ENCODE measurements at places on chromosomes 12 and 14. TPM values are rescaled to one million over a fixed set of nuclear protein-coding genes. Genes with fewer than 3 reads are reported as not detected.

The GNB3 gene
- 5.9 TPM for polyA plus RNA-seq

The ADGRD1 gene
- polyA plus RNA-seq, result 84.8 TPM

The CLMN gene
- polyA plus RNA-seq, result 18.7 TPM

DNA sequence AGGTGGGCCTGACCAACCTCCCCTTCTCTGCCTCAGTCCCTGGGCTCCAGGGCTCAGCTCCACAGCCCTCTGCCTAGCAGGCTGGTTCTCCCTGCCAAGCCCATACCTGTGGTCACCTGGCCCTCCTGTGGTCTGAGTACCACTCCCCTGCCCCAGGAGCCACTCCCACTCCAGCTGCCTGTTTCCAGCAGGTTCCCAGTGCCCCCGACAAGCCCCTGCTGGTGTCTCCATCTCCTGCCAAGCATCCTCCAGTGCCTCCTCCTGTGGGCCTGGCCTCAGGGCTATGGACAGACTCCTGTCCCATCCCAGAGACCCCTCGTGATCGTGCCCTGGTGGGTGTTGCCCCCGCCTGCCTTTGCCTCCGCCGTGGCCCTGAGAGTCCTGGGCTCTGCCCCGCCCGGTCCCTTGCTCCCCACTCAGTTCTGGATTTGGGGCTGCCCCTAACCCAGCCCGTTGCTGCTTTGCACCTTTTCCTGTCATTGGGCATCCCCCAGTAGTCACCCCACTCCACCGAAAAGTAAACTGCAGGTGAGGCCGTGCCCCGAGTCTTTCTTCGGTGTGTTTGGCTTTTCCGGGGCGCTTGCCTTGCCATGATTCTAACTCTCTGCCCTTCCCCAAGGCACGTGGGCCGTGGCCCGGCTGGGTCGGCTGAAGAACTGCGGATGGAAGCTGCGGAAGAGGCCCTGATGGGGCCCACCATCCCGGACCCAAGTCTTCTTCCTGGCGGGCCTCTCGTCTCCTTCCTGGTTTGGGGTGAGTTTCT lies 9.8 kb downstream of the MEG3 start:
- H3K27me3 ChIP-seq, result peaks cover 13% of the 10 kb centered on the region
- H3K36me3 ChIP-seq, result peaks cover 8% of the 10 kb centered on the region
- no peak overlapping the region for H3K4me3 ChIP-seq
- no peak overlapping the region for H3K27ac ChIP-seq

DNA sequence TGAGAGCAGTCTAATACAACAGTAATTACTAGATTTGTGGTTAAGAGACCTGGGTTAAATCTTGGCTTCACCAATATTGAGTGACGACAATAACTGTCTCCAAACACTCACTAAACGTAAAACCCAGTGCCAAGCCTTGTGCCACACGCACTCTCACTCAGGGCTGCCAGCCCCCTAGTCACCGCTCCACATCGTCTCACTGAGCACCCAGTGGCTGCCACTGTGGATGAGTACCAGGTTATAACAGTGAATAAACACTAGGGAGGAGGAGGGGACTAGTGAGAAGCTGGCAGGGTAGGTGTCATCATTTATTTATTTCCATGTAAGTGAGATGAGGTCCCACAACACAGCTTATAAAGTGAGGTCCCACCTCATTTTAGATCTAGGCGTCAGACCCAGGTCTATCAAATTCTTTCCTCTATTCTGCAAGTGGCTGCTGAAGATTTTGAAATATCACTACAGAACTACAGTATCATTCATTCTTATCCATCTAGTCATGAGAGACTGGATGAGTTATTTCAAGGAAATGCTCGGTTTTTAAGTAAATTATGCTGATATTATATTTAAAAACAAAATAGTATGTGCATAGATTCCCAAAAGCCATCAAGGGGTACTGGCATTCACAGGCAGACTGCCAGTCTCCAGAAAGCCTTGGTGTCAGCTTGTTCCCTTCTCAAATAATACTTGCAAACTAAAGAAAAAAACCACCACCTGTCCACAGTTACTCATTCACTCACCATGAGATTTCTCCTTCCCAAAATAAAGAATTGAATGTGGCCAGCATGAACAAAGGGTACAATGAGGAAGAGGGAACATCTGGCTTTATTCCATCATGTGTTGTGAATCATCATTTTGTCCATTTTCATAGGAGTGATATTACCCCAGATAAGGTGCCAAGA lies 84.0 kb downstream of the PTPN21 start:
- peaks cover 25% of the 10 kb centered on the region for H3K36me3 ChIP-seq
- no peaks in the 10 kb centered on the region for H3K27me3 ChIP-seq
- H3K4me1 ChIP-seq, result peaks cover 6% of the 10 kb centered on the region
- no peak overlapping the region for H3K4me3 ChIP-seq
- no peak for DNase-seq

GRCh38 chr14:70358631-70359030 lies 852 bp downstream of the COX16 start:
- H3K36me3 ChIP-seq, result no peaks in the 10 kb centered on the region
- peak overlapping the region; percentile 91 for H3K27ac ChIP-seq
- H3K27me3 ChIP-seq, result no peaks in the 10 kb centered on the region
- H3K4me1 ChIP-seq, result no peaks in the 10 kb centered on the region

GRCh38 chr12:103960616-103961227 lies 5.0 kb upstream of the TDG start:
- H3K36me3 ChIP-seq, result no peaks in the 10 kb centered on the region
- H3K4me3 ChIP-seq, result no peak overlapping the region
- no peak overlapping the region for H3K27ac ChIP-seq

The SDSL gene
- polyA plus RNA-seq, result 17.4 TPM

The CD163L1 gene
- 18.2 TPM for polyA plus RNA-seq

DNA sequence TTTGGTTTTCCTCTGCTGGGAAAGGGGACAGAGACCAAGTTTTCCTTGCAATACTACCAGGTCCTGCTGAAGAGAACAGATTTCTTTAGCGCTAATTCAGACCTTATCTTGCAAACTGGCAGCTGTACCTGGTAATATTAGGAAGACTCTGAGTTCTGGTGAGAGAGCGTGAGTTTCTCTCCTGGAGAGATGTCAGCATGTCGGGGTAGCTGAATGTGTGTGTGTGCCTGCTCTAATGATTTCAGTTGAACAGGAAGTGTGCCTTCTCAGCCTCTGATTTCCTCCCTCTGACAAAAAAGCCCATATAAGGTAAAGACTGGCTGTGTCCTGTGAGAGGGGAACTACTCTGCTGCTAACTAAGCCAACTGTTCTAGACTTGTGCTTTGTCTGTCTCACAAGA lies 10.3 kb upstream of the ERP27 start:
- peak overlapping the region; percentile 53 for H3K27ac ChIP-seq
- peaks cover 2% of the 10 kb centered on the region for H3K36me3 ChIP-seq
- H3K4me1 ChIP-seq, result peaks cover 22% of the 10 kb centered on the region

- peaks cover 3% of the 10 kb centered on the region for H3K4me1 ChIP-seq
- peaks cover 5% of the 10 kb centered on the region for H3K36me3 ChIP-seq
- H3K27me3 ChIP-seq, result no peaks in the 10 kb centered on the region
- H3K4me3 ChIP-seq, result peak overlapping the region; percentile 59
- DNase-seq, result peak; percentile 52
- H3K27ac ChIP-seq, result peak overlapping the region; percentile 96
Measured at GRCh38 chr12:14367040-14367661, 1.7 kb downstream of the ATF7IP start.

The RNASE4 gene
- polyA plus RNA-seq, result 37.1 TPM

DNA sequence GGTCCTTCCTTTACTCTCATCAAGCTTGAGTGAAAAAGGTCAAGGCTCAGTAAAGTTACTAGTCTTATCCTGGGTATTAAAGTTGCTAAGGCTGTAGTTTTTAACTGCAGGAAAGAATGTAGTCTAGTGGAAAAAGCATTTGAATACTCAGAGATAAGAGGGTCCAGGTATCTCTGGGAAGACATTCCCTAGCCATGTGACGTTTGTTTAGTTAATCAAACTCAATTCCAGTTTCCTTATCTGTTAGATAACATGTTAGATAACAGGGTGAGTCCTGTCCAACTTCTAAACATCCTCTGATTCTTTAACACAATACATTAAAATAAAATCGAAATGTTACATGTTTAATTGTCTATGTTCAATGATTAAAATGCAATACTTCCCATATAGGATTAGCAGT lies 720.7 kb upstream of the LMO3 start:
- H3K36me3 ChIP-seq, result no peaks in the 10 kb centered on the region
- DNase-seq, result no peak
- no peaks in the 10 kb centered on the region for H3K4me1 ChIP-seq
- H3K27me3 ChIP-seq, result no peaks in the 10 kb centered on the region
- H3K27ac ChIP-seq, result no peak overlapping the region

DNA sequence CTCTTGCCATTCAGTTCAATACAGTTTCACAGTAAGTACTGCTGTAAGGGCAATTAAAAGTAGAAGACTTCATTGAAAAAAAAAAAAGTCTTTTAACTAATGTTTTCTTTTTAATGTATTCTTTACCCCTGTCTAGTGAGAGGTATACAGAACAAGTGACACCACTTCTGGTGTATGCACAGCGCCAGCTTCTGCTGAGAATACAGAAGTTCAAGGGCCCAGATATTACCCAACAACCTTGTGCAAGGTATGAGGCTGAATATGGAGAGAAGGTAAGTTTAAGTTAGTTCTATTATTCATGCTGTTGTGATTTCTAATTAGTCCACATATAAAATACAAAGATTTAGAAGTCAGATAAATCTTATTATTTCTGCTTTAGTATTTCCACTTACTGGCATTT lies 168.7 kb downstream of the CFAP54 start:
- DNase-seq, result no peak
- no peak overlapping the region for H3K4me3 ChIP-seq
- H3K27me3 ChIP-seq, result no peaks in the 10 kb centered on the region
- H3K36me3 ChIP-seq, result no peaks in the 10 kb centered on the region
- H3K4me1 ChIP-seq, result no peaks in the 10 kb centered on the region
- H3K27ac ChIP-seq, result no peak overlapping the region

DNA sequence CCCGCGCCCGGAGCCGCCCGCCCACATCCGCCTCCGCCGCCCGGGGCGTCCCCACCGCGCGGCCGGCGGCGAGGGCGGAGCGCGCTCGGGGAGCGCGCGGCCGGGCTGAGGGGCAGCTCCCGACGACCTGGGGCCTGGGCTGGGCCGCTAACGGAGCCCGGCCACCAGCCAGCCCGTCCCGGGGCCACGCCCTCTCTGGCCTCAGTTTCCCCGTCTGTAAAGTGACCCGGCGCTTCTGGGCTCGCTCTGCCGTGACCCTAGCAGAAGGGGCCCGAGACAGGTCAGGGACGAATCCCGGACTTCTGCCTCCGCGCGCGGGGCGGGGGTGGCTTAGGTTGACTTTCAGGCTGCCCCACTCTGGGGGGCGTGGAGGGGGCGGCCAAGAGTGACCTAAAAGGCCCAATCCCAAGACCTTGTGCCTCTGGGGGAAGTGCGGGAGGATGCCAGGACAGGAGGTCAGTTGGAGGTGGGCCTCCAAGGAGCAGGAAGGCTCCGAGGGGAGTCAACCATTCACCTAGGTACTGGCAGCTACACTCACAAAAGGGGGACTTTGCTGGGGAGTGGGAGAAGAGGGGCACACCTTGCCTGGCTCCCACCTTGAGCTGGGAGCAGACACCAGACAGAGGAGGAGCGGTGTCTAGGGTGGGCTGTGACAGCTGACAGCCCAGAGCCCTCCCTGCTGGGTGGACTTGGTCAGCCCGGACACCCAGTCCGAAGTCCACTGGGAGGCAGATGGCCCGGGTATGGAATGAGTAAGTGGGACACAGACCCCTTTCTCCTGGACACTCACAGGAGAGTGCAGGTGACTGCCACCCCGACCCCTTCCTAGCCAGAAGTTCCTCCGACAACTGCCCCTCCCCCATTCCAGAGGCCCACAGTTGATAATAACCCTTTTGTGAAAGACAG lies 486 bp upstream of the AKT1 start:
- DNase-seq, result peak; percentile 68
- peak overlapping the region; percentile 42 for H3K27ac ChIP-seq
- peak overlapping the region; percentile 44 for H3K4me3 ChIP-seq
- no peaks in the 10 kb centered on the region for H3K27me3 ChIP-seq

GRCh38 chr14:30980980-30981379 lies 44.5 kb upstream of the AP4S1 start:
- no peak overlapping the region for H3K27ac ChIP-seq
- no peak for DNase-seq
- H3K4me3 ChIP-seq, result no peak overlapping the region
- no peaks in the 10 kb centered on the region for H3K36me3 ChIP-seq

- H3K36me3 ChIP-seq, result no peaks in the 10 kb centered on the region
- no peak overlapping the region for H3K4me3 ChIP-seq
- no peak overlapping the region for H3K27ac ChIP-seq
- no peak for DNase-seq
- H3K4me1 ChIP-seq, result no peaks in the 10 kb centered on the region
Measured at GRCh38 chr12:42603246-42603990, 13.9 kb upstream of the PRICKLE1 start.

The TTC6 gene
- 2.1 TPM for polyA plus RNA-seq
